GM23248 (cell line): ENCODE measurements at places on chromosomes 3 and 15. TPM values are rescaled to one million over a fixed set of nuclear protein-coding genes. Genes with fewer than 3 reads are reported as not detected.

Gene ARGFX
- total RNA-seq, result not detected in 2 replicates

Gene SKOR1
- 0.11 TPM in 1 of 2 replicates, not detected in the other for total RNA-seq

DNA sequence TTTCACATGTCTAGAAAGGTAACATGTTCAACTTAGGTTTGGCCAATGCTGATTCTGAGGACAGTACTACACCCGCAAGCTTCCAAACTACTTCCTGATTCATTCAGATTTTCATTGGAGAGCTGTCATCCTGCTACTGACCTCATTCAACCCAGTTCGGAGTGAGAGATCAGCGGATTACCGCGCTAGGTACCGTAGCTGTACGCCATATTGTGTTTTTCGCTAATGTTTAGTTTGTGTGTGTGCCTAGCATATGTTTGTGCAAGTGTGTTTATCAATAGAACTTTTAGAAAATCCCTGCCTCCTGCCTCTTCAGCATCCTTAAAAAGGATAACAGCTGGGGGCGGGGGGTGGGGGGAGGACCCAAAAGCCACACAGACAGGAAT, 1.1 kb downstream of the ZBTB20 start:
- DNase-seq, result peak; percentile 92

- DNase-seq, result no peak
Measured at GRCh38 chr3:33023176-33024136, 72.0 kb downstream of the CCR4 start.

GRCh38 chr3:150511122-150511821, 35.0 kb downstream of the SERP1 start:
- DNase-seq, result no peak
